ENCODE measurements at places on chromosomes 5 and 9.
A peak's percentile ranks its signal among the peaks of the same experiment; 100 is the strongest.

DNA sequence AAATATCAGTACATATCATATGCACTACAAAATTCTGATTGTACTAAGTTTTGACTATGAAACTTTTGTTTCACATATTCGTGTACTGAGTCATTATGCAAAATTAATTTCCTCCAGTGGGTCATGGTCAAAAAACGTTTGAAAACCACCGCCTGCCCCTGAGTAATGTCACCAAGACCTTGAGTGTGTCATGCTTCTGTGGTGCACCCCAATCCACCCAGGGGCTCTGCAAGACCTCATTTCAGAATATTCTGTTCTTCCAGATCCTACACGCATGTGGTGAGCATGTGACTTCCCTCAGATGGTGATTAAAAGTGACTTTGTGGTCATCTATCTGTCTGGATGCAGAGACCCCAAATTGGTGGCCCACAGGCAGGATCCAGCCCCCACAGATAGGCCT lies 31.0 kb downstream of the ABLIM3 start:
- no peak for DNase-seq

DNA sequence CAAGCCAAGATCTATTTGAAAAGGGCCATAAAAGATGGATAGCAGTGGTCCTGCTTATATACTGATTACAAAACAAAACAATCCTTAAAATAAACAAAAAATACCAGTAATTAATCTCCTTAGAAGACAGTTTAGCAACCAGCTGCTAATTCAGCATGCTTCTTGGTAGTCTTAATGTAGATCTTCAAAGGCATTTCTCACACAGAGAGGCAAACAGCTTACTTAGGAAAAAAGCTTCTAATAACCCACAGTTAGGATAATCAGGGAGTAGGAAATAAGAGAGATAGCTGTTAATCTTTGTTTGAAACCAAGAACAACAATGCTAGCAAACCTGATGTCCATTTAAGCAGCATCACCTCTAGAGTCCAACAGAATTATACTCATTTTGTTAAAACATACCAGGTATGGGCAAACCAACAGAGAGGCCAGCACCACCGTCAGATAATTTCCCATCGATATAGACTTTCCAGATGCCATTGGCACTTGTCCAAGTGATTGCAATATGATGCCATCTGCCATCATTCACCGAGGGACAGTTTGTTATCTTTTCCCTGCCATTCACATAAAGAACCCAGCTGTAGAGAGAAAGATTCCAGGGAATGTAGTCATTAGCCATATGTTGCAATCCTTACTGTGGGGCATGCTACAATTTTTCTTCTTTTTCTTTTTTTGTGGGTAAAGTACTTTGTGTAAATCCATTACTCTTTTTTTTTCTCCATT lies 105.6 kb upstream of the TXNDC8 start:
- DNase-seq = peak; percentile 16

GRCh38 chr9:71814226-71814625 lies 45.9 kb upstream of the CEMIP2 start:
- DNase-seq = no peak

DNA sequence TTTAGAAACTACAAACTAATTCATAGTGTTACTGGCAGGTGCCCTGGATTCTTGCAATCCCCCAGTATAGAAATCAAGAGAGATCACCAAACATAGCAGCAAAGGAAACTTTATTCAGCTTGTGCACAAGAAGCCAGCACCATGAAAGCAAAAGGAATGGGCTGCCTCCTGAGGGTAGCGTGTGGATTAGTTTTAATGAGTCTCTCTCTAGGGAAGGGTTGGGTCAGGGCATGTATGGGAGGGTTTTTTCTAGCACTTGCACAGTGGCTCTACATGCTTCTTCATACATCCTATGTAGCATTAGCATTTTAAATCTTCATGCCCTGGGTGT lies 38.4 kb downstream of the LYRM7 start:
- no peak for DNase-seq

GRCh38 chr9:113659740-113660139 lies 196.2 kb downstream of the RGS3 start:
- DNase-seq = no peak

GRCh38 chr5:6403416-6403815 lies 25.1 kb upstream of the MED10 start:
- no peak for DNase-seq

- no peak for DNase-seq
These were observed 20.8 kb downstream of the VAV2 start for GRCh38 chr9:133971121-133971951.

GRCh38 chr9:97386265-97386633 lies 25.6 kb upstream of the TDRD7 start:
- no peak for DNase-seq

DNA sequence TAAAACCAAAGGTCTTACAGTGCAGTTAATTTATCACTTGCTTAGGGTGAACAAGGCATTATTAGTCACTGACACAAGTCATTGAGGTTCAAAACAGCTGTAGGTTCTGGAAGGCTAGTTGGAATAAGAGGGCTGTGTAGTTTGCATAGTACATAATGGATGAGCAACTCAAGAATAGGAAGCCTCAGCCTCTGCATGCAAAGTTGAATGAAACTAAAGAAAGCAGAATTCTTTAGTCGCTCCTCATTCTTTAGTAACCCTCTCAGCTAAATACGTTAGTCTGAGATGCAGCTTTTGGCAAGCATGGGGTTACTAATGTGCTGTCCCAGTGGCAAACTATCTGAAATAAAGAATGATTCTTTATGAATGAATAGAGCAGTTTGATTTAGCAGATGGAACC lies 74.2 kb downstream of the ADGRV1 start:
- no peak for DNase-seq

DNA sequence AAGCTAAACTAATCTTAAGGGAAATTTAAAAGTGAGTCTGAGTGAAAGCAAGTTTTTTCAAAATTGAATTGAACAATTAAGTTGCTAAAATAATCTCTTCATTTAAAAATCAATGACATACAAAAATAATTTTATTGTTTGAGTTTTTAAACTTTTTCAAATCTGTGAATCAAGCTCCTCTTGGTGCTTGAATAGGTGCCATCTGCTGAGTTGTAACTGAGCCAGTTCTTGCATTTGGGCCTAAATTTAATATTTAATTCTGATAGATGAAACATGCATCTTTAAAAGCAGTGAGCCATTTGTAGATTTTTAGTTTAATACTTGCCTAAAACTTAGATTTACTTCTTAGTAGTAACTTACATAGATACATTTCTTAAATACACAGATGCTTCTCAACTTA lies 31.8 kb downstream of the SPATA31D1 start:
- no peak for DNase-seq

DNA sequence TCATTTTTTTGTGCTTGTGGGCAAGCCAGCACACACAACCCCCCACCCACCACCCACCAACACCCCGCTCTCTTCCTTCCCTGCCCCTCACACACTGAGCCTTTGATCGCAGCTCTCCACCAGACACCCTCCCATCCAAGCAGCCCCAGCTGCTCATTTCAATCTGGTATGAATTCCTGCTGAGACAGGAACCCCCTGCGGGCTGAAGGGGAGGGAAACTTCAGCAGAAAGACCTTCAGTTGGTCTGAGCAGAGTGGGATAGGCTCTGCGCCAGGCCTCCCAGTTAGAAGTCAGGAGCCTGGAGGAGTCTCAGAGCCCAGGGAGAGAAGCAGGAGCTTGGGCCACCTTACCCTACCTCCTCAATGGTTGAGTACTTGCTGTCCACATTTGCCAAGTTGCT lies 7.2 kb downstream of the PCDHGC5 start:
- DNase-seq = no peak

DNA sequence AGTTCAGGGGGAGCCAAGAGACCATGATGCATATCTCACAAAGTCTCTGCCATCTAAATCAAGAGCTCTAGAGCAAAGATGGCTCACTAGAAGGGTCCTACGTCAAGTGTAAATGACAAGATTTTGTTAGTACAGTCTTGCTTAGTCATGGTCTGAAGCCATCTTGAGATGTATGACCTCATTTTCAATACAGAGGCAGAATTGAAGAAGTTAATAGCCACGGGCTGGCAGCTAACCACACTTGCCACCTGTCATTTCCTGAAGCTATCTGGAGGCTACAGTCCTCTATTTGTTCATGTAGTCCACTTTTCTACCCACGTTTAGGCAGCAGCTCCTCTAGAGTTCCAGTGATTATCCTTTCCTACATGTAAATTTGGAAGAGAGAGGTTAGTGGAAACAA lies 231.7 kb upstream of the CDH12 start:
- DNase-seq = peak; percentile 7

GRCh38 chr5:171852255-171852681 lies 66.7 kb downstream of the SMIM23 start:
- no peak for DNase-seq

- no peak for DNase-seq
These were observed 11.2 kb downstream of the ANKS6 start for GRCh38 chr9:98784831-98785806.

All from NCI-H1417 (cell line).